ENCODE measurements at places on chromosomes 6 and 20. TPM values are rescaled to one million over a fixed set of nuclear protein-coding genes. Genes with fewer than 3 reads are reported as not detected.

GRCh38 chr6:157951828-157952227, 29.8 kb upstream of the SYNJ2 start:
- DNase-seq = no peak

GRCh38 chr6:56440551-56440981, 193.2 kb upstream of the COL21A1 start:
- DNase-seq = no peak

- DNase-seq = no peak
These were observed 157.9 kb downstream of the SLC24A3 start for GRCh38 chr20:19370076-19371075.

Gene HLA-DRB5
- polyA plus RNA-seq = 23.5 TPM

DNA sequence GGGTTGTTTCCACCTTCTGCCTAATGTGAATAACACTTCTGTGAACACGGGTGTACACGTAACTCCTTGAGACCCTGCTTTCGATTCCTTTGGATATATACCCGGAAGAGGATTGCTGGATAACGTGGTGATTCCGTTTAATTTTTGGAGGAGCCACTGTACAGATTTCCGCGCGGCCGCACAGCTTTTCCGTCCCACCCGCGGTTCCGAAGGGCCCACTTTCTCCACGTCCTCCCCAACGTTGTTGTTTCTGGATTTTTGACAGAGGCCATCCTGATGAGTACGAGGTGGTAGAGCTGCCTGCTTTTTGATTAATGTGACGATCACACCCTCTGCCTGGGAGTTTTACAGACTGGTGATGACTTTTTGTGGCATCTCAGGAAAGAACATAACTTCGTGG, 114.0 kb downstream of the MYLK4 start:
- no peak for DNase-seq

DNA sequence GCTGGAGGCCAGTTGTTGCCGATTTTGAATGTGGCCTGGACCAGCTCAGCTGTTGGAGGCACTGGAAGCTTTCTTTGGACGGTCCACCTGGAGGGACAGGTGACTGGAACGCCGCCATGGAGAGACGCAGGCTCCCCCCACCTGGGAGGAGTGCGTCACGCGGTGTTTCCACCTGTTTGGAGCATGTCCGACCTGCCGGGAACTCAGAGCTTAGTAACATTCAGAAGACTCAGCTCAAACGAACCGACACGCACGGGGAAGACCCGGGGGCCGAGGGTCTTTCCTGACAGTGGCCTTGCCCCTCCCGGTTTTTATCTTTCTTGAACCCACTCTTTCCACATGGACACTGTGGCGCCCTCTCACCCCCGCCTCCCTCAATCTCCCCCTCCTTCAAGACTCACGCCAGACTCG, 141.6 kb downstream of the SMOC2 start:
- no peak for DNase-seq

- DNase-seq = no peak
These were observed 480 bp upstream of the NT5E start for GRCh38 chr6:85449388-85449817.

DNA sequence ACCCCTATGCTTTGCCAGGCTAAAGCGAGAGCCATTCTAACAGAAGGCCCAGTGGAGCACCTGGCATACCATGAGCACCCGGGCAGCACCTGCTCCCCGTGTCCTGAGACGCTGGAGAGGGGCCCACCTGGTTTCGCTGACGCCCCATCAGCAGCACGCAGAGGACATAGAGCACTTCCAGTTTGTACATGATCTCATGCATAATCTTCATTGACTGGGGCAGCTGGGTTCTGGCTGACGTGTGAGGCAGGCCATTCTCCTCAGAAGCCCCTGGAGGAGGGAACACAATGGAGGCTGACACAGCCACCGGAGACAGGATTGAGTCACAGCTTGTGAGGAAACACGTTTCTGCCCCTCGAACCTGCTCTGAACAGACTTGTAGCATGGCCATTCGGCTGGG, 65.4 kb downstream of the MYH7B start:
- DNase-seq = no peak

Gene SLC16A10
- polyA plus RNA-seq = 6.6 TPM

- no peak for DNase-seq
These were observed 17.9 kb downstream of the SLA2 start for GRCh38 chr20:36628076-36628475.

Gene CALHM4
- polyA plus RNA-seq = not detected

- DNase-seq = no peak
These were observed 42.2 kb upstream of the ZFAND3 start for GRCh38 chr6:37777272-37777834.

Gene MAP3K5
- 7.5 TPM for polyA plus RNA-seq

- no peak for DNase-seq
These were observed 227.0 kb upstream of the ECI2 start for GRCh38 chr6:4362326-4362725.

DNA sequence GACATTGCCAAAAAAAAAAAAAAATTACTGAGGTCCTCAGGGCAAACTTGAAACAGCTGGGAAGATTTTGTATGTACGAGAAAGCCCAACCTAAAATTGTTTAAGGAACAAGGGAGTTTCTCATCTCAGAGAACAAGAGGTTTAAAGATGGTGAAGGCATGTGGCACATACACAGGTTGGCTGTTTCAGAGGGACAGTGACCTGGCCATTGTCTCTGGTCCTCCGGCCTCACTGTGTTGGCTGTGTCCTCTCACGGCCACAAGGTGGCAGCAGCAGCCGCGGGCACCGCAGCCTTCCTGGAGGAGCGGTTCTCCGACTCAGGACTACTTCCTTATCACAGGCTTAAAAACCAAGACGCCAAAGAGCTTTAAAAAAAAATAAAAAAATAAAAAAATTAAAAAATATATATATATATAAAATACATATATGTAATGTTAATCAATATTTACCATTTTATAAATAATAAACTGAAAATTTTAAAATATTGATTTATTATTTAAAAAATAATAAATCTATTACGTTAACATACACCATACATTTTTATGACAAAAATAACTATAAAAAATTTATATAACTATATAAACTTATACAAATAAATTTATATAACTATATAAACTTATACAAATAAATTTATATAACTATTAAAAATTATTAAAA, 52.8 kb downstream of the GTF2H5 start:
- peak; percentile 71 for DNase-seq

- no peak for DNase-seq
These were observed 20.9 kb upstream of the STK35 start for GRCh38 chr20:2080532-2081224.

Gene PGC
- 8.4 TPM for polyA plus RNA-seq

DNA sequence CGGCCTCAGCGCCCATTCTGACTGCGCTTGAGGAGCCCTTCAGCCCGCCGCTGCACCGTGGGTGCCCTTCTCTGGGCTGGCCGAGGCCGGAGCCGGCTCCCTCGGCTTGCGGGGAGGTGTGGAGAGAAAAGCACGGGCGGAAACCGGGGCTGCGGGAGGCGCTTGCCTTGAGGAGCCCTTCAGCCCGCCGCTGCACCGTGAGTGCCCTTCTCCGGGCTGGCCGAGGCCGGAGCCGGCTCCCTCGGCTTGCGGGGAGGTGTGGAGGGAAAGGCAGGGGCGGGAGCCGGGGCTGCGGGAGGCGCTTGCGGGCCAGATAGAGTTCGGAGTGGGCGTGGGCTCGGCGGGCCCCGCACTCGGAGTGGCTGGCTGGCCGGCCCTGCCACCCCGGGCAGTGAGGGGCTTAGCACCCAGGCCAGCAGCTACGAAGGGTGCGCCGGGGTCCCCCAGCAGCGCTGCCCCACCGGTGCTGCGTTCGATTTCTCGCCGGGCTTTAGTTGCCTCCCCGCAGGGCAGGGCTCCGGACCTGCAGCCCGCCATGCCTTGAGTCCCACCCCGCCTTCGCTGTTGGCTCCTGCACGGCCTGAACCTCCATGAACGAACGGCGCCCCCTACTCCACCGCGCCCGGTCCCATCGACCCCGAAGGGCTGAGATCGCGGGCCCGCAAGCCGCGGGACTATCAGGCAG, 45.7 kb upstream of the MCUR1 start:
- peak; percentile 79 for DNase-seq

Gene HEY2
- polyA plus RNA-seq = 1.1 TPM

- no peak for DNase-seq
These were observed 642 bp downstream of the EEF1A2 start for GRCh38 chr20:63497946-63498935.

DNA sequence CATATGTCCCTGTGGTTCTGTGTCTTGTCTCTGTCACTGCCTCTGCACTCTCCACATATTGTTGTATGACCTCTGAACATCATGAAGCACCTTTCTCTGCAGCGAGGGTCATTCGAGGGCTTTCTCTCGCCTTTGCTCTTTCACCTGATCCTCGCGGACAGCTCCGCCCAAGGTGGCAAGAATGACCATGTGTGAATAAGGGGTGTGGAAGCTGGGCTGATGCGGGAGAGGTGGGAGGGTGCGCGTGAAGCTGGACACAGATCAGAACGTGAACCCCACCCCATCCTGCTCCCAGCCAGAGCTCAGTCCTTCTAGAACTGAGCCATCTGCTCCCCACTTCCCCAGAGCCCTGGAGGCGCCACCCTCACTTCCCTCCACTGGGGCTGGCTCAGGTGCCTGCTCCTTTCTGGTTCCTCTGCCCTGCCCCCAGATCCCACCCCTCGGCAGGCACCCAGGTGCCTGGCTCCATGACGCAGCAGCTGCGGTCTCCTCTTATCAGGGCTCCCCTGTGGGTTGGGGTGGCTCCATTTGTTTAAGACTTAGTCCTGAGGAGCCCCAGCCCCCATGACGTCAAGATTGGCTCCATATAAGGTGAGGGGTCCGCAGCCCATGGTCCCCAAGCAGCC, at the start of gene MUCL3:
Gene MUCL3, plus strand, starts transcription at position 613 of the 626 bp plus-strand sequence. CDS start 27 bp downstream, outside the sequence.
- no peak for DNase-seq

DNA sequence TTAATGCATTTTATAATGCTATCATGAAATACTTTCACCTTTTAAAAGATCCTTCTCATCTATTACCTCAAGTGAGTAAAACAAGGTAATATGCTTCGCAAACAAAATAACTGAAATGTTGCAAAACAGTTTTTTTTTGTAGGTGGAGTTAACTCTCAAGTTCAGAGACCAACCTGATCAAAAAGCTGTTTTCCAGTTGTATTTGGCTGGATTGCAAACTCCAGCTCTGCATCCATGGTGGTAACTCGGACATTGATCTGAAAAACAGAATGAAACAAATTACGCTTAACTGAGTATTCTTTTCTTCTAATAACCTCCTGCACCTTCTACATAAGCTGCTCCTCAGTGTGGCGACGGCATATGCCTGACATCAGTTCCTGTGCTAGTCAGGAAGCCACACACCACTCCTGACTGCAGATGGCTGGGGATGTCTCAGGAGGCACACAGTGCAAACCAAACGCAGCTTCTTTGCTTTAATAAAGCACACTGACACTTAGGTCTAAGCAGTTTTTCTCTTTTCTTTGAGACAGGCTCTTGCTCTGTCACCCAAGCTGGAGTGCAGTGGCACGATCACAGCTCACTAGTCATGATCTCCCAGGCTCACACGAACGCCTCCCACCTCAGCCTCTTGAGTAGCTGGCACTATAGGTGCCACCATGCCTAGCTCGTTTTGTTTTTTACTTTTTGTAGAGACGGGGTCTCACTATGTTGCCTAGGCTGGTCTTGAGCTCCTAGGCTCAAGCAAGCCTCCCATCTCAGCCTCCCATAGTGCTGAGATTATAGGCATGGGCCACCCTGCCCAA, 29.9 kb downstream of the EZR start:
- DNase-seq = no peak

Gene CNR1
- polyA plus RNA-seq = 0.28 TPM

Gene PPIL6
- 8.9 TPM for polyA plus RNA-seq

Gene FYN
- polyA plus RNA-seq = 143 TPM

DNA sequence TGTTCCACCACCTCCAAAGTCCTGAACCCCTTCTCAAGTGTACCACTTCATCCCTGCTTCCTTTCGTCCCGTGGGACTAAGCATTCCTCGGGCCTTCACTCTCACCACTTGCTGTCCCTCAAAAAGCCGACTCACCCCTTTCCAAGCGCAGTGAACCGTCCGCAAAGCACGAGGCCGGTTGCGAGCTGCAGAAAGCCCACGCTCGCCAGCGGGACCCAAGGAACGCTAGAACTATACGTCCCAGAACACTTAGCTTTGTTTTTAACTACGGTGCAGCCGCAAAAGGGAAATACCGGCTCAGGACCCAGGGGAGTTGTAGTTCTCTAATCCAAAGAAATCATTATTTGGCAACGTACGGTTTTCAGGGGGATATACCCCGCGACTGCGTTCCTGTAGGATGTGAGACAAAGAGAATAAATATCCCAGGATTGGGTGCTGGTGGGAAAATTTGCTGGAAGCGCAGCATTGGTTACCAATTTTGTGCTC, 416 bp upstream of the POLR1H start:
- DNase-seq = peak; percentile 20

DNA sequence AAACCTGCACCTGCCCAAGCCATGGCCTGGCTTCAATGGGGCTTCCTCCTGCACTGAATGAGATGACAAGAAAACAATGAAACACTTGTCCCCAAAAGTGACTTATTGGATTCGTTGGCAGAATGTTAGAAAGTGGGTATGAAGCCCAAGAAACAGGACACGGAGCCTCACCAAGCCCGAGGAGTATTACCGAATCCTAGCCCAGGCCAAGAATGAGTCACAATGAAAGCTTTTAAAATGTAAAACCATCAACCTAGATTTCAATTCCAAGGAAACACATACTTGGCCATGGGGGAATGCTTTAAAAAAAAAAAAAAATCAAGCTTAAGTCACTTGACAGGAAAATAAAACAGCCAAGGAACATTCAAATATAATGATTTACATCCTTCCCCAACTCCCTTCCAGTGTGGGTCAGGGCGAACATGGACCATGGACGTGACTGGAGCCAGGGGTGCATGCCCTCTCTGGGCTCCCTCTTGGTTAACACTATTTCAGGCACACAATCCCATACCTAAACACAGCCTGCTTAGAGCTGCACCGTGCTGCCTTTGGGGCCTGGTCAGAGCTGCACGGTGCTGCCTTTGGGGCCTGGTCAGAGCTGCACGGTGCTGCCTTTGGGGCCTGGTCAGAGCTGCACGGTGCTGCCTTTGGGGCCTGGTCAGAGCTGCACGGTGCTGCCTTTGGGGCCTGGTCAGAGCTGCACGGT, 3.1 kb upstream of the STX16 start:
- no peak for DNase-seq

- DNase-seq = no peak
These were observed 18.4 kb downstream of the ECT2L start for GRCh38 chr6:138814179-138814834.

DNA sequence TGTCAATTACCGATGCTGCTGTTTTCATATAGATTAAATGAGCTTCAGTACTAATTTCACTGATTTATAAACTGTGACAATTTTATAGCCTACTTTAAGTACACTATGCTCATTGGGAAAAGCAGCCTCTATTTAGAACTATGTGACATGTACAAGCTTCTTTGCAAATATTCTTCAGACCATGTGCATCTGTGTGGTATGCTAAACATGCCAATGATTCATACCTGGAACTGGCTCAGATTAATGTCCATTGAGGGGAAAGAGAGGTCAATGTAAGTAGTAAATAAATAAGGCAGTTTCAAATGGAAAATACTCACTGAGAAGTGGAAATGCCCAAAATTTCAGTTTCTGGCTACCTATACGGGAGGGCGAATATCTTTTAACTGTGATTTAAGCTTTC, 777.7 kb downstream of the C6orf118 start:
- DNase-seq = no peak

- DNase-seq = no peak
These were observed 4.6 kb downstream of the SLC29A1 start for GRCh38 chr6:44228031-44228430.

Gene ULBP2
- polyA plus RNA-seq = 2.5 TPM
